ENCODE measurements at places on chromosomes 1 and 21.

- DNase-seq = no peak
Measured at GRCh38 chr1:210367566-210367965, 38.9 kb downstream of the HHAT start.

- no peak for DNase-seq
Measured at GRCh38 chr1:147628441-147628840, 41.9 kb downstream of the ACP6 start.

GRCh38 chr1:99441299-99442095, 177.2 kb downstream of the PLPPR4 start:
- DNase-seq = peak; percentile 57

DNA sequence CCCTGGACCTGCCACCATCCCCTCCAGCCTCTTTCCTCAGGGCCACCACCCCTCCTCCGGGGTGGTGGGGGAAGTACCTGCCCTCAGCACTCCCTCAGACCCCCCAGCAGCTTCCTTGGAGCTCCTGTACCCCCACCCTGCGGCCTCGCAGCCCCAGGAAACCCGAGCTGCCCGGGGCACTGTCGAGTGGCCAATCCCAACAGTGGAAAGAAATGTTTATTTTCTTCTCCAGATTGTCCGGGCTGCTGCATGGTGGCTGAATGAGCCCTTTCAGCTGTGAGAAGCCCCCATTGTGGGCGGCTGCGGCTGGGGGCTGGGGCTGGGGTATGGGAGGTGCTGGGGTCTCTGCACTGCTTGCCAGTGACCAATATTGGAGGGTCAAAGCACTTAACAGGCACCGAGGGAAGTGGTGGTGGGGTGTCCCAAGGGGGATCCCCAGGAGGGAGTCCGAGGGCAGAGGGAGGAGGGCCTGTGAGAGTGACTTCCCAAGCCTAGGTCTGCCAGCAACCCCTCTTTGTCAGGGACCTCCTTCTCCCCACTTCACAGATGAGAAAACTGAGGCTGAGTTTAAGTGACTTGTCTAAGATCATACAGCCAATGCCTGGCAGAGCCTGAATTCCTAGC, 25.2 kb downstream of the RUNX3 start:
- DNase-seq = no peak

GRCh38 chr1:229781453-229781852, 155.4 kb downstream of the URB2 start:
- DNase-seq = no peak

DNA sequence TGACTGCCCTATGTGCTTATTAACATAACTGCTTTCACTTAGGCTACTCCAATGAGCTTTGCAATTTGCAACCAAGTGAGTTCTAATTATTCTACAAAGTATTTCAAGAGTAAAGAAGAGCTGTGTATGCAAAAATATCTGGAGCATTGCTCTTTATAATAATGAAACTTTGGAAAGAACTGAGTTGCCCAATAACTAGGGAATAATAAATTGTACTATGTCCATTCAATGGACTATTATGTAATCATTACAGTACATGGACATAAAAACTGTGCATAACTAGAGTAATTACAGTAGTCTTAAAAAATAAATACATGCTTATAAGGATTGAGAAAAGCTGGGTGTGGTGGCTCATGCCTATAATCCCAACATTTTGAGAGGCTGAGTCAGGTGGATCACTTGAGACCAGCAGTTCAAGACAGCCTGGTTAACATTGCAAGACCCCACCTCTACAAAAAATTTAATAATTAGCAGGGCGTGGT, 70.3 kb upstream of the JAK1 start:
- DNase-seq = no peak

- DNase-seq = no peak
Measured at GRCh38 chr1:180271272-180272255, 41.5 kb downstream of the LHX4 start.

DNA sequence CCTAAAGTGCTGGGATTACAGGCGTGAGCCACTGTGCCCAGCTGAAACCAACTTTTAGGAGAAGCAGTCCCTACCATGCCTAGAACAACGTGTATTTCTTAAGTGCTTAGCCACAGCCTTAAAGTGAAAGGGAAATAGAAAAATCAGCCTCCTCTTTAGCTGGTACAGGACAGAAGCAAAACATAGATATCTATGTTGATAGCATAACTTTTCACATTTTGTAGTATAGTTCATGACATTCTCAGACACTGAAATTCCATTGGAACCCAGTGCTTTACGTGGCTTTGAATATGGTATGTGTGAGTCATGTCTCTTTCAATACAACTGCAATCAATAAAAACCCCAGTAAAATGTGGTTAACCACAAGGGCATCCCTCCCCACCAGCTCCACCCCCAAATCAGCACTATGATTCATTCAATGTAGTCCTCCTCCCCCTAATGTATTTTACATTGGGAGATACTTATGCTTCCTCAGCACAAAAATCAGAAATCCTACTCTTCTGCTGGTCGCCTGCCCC, 32.1 kb downstream of the TGFB2 start:
- peak; percentile 90 for DNase-seq

All from foreskin melanocyte (primary cell).